Stimulated activated CD8-positive, alpha-beta memory T cell treated with anti-CD3 and anti-CD28 coated beads, Interleukin-4, amount 100 ng/mL, for 4 hours (primary cell): ENCODE measurements at places on chromosomes 12 and 14.

- DNase-seq: no peak
These were observed 108.3 kb downstream of the SMOC1 start for GRCh38 chr14:69987406-69988121.

DNA sequence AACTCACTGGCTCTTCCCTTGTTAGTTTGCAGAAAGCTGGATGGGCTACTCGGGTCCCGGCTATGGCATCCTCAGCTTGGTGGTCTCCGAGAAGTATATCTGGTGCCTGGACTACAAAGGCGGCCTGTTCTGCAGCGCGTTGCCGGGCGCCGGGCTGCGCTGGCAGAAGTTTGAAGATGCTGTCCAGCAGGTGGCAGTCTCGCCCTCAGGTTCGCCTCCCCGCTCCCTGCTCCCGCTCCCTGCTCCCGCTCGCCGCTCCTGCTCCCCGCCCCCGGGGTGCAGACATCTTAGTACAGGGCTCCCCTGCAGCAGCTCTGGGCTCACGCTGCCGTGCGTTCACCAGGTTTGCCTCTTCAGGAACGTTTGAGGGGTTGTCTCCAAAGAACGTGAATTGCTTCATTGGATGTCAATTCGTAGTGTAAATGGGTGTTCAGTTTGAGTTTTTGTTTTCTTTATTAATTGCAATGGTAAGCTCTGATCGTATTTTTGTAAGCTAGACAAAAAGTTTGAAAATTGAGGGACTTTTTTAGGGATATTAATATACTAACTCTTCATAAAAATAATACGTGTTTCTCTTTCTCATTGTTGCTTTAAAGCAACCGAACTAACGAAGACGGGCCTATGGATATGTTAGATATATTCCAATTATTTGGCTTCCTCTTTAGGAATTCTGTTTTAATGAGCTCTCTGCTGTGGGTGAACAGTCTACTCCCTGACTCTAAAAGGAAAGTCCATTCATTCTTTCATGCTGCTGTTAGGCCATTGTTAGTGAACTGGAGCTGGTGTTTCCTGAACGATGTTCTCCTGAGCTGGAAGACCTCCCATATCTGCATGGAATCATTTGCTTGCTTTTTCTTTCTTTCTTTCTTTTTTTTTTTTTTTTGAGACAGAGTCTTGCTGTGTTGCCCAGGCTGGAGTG, 71.3 kb downstream of the ANKRD9 start:
- peak; percentile 7 for DNase-seq

GRCh38 chr14:80403036-80403435, 191.7 kb upstream of the DIO2 start:
- no peak for DNase-seq

- no peak for DNase-seq
These were observed 88.1 kb upstream of the PTPRR start for GRCh38 chr12:71008616-71009015.
